ENCODE measurements at places on chromosomes 3 and 15.
A peak's percentile ranks its signal among the peaks of the same experiment; 100 is the strongest.

- no peak for DNase-seq
Observed at GRCh38 chr3:55819005-55819404, 331.9 kb upstream of the WNT5A start.

- peak; percentile 13 for DNase-seq
Observed at GRCh38 chr3:137116619-137117018, 158.8 kb downstream of the IL20RB start.

DNA sequence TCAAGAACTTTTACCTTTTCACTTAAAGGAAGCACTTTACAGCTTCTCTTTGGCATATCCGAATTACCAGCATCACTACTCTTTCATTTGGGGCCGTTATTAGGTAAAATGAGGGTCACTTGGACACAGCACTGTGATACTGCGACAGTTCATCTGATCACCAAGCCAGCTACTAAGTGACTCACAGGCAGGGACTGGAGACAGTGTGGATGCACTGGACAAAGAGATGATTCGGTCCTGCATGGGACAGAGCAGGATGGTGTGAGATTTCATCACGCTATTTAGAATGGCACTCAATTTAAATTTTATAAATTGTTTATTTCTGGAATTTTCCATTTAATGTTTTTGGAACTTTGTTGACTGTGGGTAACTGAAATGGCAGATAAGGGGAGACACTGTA, 166.9 kb upstream of the IL12A start:
- no peak for DNase-seq

- DNase-seq = peak; percentile 41
Observed at GRCh38 chr3:2921903-2922302, 188.3 kb downstream of the IL5RA start.

DNA sequence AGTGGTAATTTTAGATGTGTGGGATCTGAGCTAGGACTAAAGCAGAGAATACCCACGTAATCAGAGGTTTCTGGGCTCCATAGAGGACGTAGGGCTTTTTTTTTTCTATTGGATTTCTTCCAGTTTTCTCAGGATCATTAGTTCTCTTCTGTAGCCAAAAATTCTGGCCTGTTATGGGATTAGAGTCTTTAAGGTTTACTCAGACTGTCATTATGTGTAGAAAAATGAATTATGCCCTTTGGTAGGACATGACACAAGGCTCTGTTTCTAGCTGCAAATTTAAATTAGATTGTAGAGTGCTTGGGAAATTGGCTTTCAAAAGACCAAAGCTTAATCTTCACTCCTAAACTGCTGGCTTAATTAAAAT, 1.9 kb downstream of the SETD5 start:
- no peak for DNase-seq

DNA sequence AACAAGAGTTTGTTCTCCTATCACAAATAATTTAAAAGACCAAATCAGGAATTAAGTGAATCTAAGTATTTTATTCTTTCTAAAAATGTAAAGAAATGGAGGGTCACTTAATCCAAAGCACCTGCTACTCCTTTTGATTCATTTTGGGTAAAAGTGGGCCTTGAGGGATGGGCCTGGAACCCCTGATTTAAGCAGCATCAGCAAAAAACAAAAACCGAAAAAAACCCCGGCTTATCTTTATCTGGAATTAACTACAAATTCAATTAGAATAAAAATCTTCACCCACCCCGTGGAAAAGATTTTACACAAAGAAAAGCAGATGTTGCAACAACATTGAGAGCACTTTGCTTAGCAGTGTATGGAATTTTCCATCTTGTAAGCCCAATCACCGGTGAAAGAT, 1018.2 kb downstream of the MCTP2 start:
- no peak for DNase-seq

GRCh38 chr15:29090617-29091466, 178.8 kb downstream of the NSMCE3 start:
- DNase-seq = peak; percentile 21

GRCh38 chr15:66149871-66150270, 103.7 kb downstream of the MEGF11 start:
- no peak for DNase-seq

DNA sequence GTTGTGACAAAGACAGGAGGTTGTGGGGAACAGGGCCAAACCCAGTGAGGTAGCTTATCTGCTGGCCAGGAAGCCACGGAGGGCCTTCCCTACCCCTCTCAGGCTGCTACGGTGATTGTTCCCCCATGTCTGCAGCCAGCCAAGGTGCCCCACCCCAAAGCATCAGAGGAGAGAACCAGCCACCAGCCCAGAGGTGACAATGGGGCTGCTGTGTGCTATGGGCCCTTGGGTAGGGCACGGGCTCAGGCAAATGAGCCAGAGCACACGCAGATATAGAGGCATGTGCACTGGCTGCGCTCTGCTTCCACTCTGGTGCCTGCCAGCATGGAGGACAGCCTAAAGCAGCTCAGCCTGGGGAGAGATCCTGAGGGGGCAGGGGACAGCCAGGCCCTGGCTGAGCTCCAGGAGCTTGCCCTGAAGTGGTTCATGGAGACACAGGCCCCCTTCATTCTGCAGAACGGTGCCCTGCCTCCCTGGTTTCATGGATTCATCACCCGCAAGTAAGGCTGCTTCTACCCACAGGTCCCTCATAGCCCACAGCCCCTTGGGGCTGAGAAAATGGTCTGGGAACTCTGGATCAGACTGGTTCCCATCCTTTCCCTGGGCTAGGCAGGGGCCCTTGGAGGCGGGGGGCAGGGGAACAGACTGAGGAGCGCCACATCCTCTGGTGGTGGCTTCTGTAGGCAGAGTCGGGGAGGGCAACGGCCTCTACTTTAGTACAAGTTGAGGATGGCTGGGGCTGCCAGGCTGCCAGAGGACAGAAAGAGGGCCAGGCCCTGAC, at the start of gene SH2D7:
SH2D7 (plus strand) TSS at position 301 of the 781 bp plus-strand sequence; CDS start at position 325, 24 bp downstream.
- no peak for DNase-seq

DNA sequence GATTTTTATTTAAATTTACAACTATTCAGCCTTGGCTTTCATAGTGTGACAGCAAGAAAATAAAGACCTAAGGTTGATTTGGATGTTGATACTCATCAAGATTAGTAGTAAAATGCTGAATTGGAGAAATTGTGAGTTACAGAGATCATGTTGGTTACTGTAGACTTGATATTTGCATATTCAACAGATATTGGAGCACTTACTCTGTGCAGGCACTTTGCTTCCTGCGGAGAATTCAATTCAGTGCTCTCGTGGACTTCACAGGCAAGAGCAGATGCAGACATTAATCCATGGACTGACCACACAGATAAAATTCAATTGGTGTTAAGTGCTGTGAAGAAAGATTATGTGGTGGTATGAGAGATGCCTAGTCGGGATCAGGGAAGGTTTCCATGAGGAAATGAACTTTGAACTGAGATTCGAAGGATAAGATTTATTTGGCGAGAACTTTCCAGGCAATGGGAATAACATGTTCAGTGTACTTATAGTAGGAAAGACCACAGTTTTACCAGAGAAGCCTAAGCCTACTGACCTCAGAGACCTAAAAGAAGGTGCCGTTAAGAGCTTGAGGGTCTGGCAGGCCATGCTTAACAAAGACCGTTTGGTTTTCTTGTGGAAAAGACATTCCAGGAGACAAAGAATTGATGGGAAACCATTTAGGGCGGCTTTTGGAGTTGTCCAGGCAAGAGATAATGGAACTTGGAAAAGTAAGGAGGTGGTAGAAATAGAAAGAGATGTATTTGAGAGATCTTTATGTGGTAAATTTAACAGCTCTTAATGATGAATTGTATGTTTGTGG, 4.3 kb downstream of the SELENOT start:
- DNase-seq = no peak

DNA sequence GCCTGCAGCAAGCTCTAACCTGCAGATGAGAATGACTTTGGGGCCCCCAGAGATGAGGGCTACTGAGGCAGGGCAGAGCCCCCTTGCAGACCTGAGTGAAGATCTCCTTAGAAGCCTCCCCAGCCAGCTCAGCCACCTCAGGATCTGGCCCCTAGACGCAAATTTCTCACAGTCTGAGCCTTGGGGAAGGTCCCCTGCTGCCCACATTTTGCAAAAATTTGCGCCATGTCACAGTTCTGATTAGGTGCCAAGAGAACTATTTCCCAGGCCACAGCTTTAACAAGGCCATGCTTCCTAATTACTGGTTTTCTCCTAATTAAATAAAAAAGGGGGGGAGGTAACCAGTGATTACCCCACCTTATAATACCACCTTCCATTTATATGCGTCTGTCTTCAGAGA, 81.0 kb upstream of the HES1 start:
- no peak for DNase-seq

- no peak for DNase-seq
Observed at GRCh38 chr3:100169201-100169920, 55.1 kb upstream of the FILIP1L start.
